Stimulated activated CD4-positive, alpha-beta T cell treated with anti-CD3 and anti-CD28 coated beads, Interleukin-15, amount 100 ng/mL, for 1 hour (primary cell): ENCODE measurements at places on chromosomes 5 and 9.
A peak's percentile ranks its signal among the peaks of the same experiment; 100 is the strongest.

GRCh38 chr5:95760273-95761191 is 29.4 kb downstream of the RHOBTB3 start:
- no peak for DNase-seq

DNA sequence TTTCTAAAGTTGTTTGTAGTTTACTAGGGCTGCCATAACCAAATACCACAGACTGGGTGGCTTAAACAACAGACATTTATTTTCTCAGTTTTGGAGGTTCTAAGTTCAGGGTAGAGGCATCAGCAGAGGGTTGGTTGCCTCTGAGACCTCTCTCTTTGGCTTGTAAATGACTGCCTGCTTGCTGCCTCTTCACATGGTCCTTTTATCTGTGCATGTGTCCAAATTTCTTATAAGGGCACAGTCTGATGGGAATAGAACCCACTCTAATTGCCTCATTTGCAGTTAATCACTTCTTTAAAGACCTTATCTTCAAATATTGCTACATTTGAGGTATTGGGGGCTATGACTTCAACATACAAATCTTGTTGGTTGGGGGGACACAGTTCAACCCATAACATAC is 36.8 kb downstream of the GPBP1 start:
- DNase-seq = no peak

DNA sequence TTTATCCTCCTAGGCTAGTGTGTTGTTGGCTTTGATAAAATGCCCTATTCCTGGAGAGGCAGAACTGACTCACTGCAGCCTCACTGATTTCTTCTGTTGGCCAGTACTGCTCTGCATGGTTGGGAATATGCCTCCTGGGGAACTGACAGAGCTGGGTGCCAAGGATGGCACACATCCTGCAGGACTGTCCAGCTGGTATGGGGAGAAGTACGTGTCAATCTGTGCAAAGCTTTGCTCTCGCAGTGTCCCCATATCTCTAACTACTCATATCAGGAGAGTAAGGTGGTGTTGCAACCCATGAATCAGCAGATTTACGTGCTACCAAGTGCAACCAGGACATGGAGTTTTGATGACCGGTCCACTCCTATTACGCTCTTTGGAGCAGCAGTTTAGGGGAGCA is 74.7 kb downstream of the TEK start:
- no peak for DNase-seq

- no peak for DNase-seq
These were observed 58.7 kb downstream of the ICE1 start for GRCh38 chr5:5481206-5481605.

DNA sequence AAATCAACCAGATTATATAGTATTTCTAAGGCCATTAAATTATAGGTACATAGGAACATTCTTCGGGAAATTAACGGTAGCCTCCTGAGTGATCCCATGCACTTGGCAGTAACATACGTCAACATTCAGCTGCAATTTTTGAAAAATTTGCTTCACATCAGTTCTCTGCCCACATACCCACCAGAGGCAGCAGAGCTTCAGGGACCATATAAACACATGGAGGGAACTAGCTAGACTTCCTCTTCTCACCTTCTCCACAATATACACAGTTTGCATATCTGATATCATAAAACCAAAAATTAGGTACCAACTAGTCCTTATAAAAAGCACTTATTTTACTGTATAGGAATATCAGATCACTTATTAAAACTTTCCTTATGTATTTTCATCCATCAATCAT is 4.8 kb downstream of the PSIP1 start:
- DNase-seq = no peak

GRCh38 chr9:69380811-69381210 is 55.8 kb downstream of the ENTREP1 start:
- DNase-seq = no peak

- no peak for DNase-seq
These were observed 51.1 kb upstream of the MIER3 start for GRCh38 chr5:57002959-57003485.

GRCh38 chr5:80254767-80255430 is 949 bp downstream of the SERINC5 start:
- DNase-seq = no peak

GRCh38 chr5:79990205-79990597 is 861 bp downstream of the MTX3 start:
- DNase-seq = no peak

DNA sequence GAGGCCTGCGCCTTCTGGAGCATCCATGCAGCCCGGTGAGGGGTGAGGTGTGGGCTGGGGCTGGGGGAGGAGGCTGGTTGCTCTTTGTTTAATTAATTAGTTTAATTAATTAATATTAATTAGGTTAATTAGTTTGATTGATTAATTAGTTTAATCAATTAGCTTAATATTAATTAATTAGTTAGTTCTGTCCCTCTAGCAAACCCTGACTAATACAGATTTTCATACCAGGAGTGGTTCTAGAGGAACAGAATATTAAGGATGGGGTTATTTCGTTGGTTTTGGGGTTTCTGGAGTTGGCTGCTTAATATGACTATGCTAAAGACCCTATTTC is 14.1 kb upstream of the BARX1 start:
- no peak for DNase-seq

GRCh38 chr9:76082057-76082456 is 191.6 kb downstream of the PCSK5 start:
- no peak for DNase-seq

- no peak for DNase-seq
These were observed 63.3 kb upstream of the SLCO6A1 start for GRCh38 chr5:102561894-102562760.

GRCh38 chr9:109599131-109599530 is 101.0 kb upstream of the PTPN3 start:
- no peak for DNase-seq

DNA sequence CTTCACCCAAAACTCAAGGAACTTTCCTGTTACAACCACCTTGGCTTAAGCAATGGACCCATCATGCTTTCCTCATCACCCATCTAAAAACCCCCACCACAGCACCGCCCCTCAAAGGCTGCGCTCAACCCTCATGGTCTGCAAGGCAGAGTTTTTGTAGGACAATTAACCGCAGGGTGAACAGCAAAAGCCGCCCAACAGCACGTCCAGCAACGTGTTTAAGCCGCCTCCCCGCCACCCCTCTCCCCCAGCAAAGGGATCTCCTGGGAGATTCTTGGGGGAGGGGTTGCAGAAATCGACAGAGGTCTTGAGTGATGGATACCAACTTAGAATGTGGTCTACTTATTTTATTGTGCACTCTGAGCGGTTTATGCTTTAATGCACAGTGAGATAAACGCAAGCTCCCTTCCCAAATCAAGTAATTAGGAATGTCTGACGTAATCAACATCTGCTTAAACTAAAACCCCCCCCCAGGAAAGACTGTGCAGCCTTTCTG is 1.9 kb downstream of the ROR2 start:
- no peak for DNase-seq

GRCh38 chr5:149448831-149449714 is 70.0 kb upstream of the IL17B start:
- no peak for DNase-seq

DNA sequence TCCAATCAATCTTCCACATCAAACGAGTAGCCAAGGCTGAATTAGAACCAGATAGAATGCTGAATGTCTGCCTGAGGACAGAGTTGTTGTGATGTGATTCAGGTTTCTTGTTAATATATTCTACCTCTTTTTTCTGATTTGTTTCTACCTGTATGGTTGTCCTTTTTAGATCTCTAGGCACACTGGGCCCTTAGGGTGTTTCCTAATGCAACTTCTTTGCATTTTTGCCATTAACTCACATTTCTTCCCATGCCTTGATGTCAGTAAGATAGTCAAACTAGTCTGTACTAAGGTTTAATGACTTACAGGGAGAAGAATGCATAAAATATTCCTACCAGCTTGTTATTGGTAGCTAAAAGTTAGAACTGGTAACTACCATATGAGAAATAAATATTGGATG is 413.6 kb downstream of the CCDC171 start:
- DNase-seq = no peak

DNA sequence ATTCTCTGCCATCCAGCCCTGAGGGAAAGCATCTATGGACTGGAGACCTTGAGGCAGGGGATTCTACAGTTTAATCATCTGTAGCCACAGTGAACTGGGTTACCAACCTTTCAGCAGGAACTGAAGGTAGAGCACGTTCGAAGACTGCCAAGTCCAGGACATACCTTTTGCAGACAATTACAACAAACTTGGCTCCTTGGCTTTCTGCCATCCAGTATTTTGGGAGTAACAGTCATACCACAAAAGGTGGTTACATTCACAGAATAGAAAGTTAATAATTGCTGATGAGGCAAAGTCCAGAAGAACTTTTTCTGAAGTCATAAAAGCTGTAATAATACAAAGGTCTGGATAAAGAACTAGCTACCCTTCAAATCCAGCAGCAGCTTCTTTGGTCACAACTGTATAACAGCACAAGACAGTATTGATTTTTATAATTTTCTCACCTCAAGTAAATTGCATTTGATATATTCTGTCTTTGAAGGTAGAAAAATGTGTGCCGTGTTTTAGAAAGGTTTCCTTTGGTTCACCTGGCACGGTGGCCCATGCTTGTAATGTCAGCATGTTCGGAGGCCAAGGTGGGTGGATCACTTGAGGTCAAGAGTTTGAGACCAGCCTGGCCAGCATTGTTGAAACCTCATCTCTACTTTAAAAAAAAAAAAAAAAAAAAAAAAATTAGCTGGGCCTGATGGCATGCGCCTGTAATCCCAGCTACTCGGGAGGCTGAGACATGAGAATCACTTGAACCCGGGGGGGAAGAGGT is 236.6 kb downstream of the NR3C1 start:
- no peak for DNase-seq

DNA sequence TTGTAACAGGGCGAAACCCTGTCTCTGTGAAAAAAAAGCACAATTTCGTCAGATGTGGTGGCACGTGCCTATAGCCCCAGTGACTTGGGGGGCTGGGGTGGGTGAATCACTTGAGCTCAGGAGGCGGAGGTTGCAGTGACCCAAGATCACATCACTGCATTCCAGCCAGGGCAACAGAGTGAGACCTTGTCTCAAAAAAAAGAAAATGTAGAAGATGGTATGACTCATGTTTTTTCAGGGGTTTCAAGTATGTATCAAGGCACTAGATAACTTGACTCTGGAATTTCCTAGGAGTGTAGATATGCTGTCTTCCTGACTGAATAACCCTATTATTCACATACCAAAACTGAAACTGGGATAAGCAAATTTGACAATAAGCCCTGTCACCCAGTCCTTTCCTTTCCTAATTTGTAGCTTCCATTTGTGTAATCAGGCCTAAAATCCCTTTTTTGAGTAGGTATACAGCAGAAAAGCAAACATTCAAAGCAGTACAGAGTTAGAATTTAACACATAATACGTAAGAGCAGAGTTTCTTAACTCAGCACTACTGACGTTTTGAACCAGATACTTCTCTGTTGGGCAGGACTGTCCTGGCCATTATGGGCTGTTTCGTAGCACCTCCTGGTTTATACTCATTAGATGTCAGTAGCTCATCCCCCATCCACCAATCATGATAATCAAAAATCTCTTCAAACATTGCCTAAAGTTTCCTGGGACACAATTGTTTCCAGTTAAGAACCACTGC is 17.3 kb upstream of the ANKRD18B start:
- DNase-seq = no peak

- no peak for DNase-seq
These were observed 24.5 kb downstream of the GADD45G start for GRCh38 chr9:89629081-89629976.

- no peak for DNase-seq
These were observed 112.7 kb downstream of the NTRK2 start for GRCh38 chr9:84781931-84782866.

DNA sequence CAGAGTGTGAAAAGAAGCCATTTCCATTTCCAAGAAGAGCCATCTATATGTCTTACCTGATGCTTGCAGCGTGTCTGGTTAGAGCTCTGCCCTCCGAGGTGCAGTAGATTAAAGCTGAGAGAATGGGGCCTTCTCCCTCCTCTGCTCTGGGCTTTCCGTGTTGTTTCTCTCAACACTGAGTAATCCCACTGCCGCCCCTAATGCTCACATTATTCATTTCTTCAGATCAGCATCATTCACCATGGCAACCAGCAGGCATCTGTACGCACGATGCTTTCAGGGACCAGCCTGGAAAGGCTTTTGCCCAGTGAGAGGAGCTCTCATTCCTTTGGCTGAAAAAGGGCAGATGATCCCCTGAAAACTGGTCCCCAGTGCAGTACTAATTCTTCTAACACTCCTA is 79.6 kb downstream of the CYFIP2 start:
- DNase-seq = no peak

- no peak for DNase-seq
These were observed 32.8 kb upstream of the MED10 start for GRCh38 chr5:6411141-6411540.

DNA sequence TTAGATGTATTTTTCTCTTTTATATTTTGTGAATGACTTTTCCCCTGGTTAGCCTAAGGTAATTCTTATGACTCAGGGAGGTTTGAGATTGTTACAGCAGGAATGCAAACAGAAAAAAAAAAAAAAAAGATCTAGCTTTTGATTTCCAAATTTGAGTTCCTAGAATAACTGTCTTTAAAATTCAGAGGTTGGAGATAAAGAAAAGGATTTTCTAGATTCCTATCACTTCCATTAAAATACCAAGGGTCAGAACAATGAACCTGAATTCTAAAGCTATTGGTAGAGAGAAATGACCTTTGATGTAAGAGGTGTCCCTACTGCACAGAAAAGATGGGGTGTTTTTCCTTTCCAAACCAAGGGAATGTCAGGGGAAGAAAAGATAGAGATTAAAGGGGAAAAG is 262.5 kb downstream of the DOCK8 start:
- no peak for DNase-seq

- no peak for DNase-seq
These were observed 13.5 kb downstream of the C5orf46 start for GRCh38 chr5:147892696-147893296.

DNA sequence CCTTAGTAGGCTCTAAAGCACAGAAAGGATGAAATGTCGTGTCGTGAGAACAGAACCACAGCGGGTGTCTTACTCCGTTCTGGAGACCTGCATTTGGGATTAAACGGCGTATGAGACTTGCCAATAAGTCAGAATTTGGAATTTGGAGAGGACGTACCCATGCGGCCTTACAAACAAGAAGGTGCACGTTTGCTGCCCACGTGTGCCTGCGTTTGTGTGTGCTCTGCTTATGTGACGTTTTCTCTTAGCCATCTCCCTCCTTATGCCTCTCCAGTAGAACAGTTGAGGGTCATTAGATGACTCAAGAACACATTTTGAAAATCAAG is 171.6 kb upstream of the OTULINL start:
- DNase-seq = no peak

DNA sequence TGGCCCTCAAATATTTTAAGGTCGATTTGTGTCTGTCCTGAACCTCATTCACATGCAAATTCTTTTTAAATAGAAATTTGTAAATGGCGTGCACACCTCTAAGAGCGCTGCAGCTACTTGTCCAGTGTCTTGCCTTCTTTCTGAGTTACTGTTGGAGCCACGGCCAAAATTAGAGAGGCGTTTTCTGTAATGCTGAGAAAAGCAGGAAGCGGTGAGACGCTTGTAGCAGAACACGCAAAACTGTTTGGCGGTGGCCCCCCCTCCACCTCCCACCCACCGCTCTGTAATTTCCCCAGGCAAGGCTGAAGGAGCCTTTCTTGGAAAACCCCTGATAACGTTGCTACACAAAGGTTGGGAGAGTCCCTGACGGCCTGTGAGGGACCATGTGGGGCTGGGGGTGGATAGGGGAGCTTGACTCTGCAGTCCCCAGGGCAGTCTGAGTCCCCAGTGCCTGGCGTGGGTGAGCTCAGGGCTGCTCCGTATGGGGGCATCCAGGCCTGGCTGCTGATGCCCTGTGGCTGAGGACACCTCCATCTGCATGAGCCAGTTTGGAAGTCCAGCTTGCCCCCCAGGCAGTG is 96.5 kb downstream of the GADD45G start:
- DNase-seq = peak; percentile 25
